ENCODE measurements at places on chromosomes 7 and 10. TPM values are rescaled to one million over a fixed set of nuclear protein-coding genes. Genes with fewer than 3 reads are reported as not detected.

Gene TMEM130
- total RNA-seq = not detected

Gene C10orf105
- 0.26 TPM for total RNA-seq

Gene FFAR4
- total RNA-seq = not detected

Gene HOXA5
- not detected for total RNA-seq

Gene WASHC2C
- total RNA-seq = 31.3 TPM

Gene OR6V1
- total RNA-seq = not detected

Gene IFIT1B
- not detected for total RNA-seq

Gene BRAF
- 33.3 TPM for total RNA-seq

Gene LIPJ
- total RNA-seq = not detected

Gene C10orf143
- total RNA-seq = 4.3 TPM

Gene ZNF425
- total RNA-seq = 0.91 TPM

Gene VIPR2
- total RNA-seq = not detected

Gene TRPV5
- not detected for total RNA-seq

Gene PSD
- 2.9 TPM for total RNA-seq

Gene SH2B2
- 1.3 TPM for total RNA-seq

Gene SFRP5
- total RNA-seq = not detected

Gene CFAP70
- 0.38 TPM for total RNA-seq

Gene JCAD
- total RNA-seq = 0.58 TPM

Gene HOGA1
- total RNA-seq = not detected

Gene CALML5
- total RNA-seq = not detected

Gene GJC3
- not detected for total RNA-seq

Gene XRCC2
- 20.6 TPM for total RNA-seq

Gene OGDHL
- 0.09 TPM for total RNA-seq

Gene AKR1D1
- not detected for total RNA-seq

Gene ZNF117
- 3.6 TPM for total RNA-seq

Gene AGAP4
- 20.7 TPM for total RNA-seq

Gene TMEM176A
- total RNA-seq = not detected

Gene TMEM270
- total RNA-seq = not detected

Gene RET
- total RNA-seq = 0.38 TPM

Gene POT1
- total RNA-seq = 26.2 TPM

Gene PYROXD2
- 7.5 TPM for total RNA-seq

Gene CLRN3
- total RNA-seq = not detected

Gene ARHGEF5
- 5.6 TPM for total RNA-seq

Gene DLG5
- 4.8 TPM for total RNA-seq

Gene SPDYE6
- not detected for total RNA-seq

Gene MRLN
- not detected for total RNA-seq

Gene NODAL
- not detected for total RNA-seq

Gene CPA2
- not detected for total RNA-seq

Gene STAG3
- 8.1 TPM for total RNA-seq

Gene THSD7A
- not detected for total RNA-seq

Gene SPDYE2B
- total RNA-seq = not detected

Gene IQUB
- total RNA-seq = not detected

Gene PLXNA4
- total RNA-seq = 1.2 TPM

Gene MSS51
- 4.1 TPM for total RNA-seq

Gene PLEKHA1
- total RNA-seq = 5.3 TPM

Gene EPO
- not detected for total RNA-seq

Gene C10orf53
- total RNA-seq = not detected

Gene PITX3
- not detected for total RNA-seq

Gene ZNF804B
- not detected for total RNA-seq

Gene PRF1
- total RNA-seq = 433 TPM

Gene TAS2R5
- total RNA-seq = 1.4 TPM

Gene SLC18A3
- not detected for total RNA-seq

Gene HYAL4
- not detected for total RNA-seq

Measured in activated CD8-positive, alpha-beta memory T cell treated with anti-CD3 and anti-CD28 coated beads, Interleukin-2, amount 10 ng/mL, durations not matched to agents 7 days and 5 days (primary cell).